Activated CD4-positive, alpha-beta memory T cell treated with anti-CD3 and anti-CD28 coated beads for 36 hours (primary cell): ENCODE measurements at places on chromosomes 11 and 22. TPM values are rescaled to one million over a fixed set of nuclear protein-coding genes. Genes with fewer than 3 reads are reported as not detected.

DNA sequence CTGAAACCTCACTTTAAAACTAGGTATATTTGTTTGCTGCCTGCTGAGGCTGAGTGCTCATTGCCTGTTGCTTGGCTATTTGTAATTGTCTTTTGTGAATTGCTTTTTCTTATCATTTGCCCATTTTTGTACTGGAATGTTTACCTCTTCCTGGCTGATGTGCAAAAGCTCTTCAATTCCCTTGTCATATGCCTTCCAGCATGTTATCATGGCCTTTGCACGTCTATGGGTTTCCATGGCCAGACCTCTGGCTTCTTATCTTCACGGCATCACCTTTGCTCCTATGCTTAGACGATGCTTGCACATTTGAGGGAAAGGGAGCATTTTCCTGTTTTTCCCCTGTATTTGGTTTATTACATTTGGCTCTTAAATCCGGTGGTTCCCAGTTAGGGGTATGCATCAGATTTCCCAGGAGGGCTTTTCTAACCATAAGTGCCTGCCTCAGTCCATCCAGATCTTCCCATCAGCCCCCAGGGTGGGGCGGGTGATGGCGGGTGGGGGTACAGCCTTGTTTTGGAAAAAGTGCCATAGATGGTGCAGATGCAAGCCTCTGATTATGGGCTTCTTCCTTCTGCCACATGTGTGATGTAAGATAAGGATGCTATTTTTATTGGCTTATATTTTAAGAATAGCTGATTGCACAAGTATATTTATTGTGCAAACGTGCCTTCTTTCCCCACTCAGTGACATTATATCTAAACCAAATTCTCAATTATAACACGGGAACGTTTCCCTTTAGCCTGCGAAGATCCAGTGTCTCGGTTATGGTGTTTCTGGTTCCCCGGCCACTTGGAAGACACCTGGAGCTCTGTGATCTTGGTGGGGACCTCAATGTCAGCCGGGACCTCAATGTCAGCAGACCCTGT is 70.6 kb upstream of the SEPTIN5 start:
- DNase-seq: no peak

Gene CNTF
- total RNA-seq: 1.6 TPM

GRCh38 chr22:44505796-44506354 is 7.8 kb upstream of the RTL6 start:
- no peak for DNase-seq

GRCh38 chr11:120335556-120335907 is 681 bp upstream of the ARHGEF12 start:
- DNase-seq: no peak

DNA sequence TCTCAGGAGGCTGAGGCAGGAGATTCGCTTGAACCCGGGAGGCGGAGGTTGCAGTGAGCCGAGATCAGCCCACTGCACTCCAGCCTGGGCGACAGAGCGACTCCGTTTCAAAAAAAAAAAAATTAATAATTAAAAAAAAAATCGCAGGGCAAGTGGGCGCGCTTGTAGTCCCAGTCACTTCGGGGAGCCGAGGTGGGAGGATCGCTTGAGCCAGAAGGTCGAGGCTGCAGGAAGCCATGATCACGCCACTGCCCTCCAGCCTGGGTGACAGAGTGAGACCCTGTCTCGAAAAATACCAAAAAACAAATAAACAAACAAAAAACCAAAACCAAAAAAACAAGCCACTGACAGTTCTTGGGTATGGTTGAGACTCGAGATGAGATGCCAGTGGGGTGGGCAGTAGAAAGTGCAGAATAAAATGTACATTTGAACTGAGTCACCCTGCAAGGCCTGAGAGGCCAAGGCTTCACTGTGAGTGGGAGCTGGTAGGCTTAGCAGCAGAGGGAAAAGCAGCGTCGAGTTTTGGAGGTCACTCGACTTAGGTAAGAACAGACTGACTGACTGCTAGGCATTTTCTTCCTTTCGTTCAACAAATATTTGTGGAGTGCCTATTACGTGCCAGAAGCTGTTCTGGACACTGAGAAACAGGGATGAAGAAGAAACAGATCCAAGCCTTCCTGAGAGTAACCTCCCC is 635 bp upstream of the LDHA start:
- DNase-seq: peak; percentile 56

DNA sequence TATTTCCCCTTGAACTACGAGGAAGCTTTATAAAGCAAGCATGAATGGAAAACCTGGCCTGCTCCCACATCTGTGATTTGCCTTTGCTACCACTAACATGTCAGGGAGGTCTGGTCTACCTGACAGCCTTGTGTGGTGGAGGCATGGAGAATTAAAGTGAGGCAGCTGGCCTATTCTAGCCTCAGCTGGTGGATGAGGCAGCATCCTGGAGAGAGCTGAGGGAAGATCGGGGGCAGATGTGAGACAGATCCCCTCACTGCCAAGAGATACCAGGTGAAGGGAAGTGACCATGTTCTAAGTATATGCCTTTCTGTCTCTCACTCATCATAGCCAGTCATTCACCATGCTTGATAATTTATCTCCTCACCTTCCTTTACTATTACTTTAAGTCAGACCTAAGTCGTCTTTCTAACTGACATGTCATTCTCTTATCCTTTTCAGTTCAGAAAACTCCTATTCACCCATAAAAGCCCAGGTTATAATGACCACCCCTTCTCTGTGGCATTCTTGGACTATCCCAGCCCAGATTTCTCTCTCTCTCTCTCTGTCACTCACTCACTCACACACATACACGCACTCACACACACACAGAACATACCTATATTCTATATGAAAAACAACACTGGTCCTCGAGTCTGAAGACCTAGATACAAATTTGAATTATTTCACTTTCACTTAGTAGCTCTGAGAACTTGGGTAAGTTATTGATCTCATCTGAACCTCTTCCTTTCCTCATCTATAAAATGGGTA is 90.7 kb downstream of the CSNK2A3 start:
- no peak for DNase-seq

DNA sequence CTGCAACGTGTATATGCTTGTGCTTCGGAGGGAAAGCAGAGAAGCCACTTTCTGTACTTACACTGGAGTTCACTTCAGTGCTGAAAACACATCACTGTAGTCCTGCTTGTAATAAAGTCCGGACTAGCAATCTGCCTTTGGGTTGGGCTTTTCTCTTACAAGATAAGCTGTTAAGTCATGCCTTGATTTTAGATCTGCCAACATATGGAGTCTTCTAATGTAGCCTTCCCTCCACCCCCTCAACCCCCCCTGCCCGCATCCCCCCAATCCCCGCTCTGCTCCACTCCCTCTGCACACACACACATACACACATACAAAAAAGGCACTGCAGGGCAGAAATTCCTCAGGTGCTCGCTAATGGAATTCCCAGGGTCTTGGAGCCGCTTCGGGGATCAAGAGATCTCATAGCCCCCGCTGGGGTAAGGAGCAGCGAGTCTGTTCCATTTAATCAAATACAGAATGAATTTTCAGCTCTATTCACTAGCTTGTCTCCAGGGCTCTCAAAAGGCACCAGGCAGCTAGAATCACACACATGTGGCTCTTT is 3.4 kb downstream of the CDON start:
- no peak for DNase-seq

Gene OR4C3
- not detected for total RNA-seq

DNA sequence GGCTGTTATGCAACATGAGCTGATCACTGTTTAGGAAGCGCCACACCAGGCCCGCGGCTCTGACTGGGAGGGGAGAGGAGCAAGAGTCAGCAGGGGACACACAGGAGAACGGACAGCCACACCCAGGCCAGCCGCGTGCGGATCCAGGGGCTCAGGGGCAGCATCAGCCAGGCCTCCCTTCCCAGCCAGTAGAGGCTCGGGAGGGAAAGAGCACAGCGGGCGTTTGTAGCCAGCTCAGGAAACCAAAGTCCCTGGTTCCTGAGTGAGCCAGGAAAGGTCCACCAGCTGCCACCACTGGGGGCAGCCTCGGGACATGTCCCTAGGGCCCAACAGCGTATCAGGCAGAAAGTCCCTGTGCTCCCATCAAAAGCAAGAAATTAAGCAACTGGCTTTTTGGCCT is 71.8 kb upstream of the PITPNB start:
- DNase-seq: no peak

Gene RIMBP3B
- total RNA-seq: 0.15 TPM

DNA sequence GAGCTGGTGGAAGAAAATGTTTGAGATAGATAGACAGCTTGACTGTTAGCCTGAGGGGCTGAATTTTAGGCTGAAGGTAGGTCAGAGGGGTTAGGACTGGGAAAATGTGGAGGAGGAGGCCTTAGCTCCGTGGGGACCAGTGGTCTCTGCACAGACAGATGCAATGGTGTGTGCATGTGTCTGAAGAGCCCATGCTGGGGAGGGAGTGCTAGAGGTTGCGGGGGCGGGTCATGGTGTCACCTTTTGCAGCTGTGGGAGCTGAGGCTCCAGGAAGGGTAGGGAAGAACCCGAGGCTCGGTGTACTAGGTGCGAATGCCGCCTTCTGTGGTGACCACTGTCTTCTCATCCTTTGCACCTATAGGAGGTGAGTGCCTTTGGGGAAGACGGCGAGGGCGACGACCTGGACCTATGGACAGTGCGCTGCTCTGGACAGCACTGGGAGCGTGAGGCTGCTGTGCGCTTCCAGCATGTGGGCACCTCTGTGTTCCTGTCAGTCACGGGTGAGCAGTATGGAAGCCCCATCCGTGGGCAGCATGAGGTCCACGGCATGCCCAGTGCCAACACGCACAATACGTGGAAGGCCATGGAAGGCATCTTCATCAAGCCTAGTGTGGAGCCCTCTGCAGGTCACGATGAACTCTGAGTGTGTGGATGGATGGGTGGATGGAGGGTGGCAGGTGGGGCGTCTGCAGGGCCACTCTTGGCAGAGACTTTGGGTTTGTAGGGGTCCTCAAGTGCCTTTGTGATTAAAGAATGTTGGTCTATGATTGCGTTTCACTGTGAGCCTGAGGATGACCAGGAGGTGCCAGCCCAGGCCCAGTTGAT is 1.6 kb downstream of the SDF2L1 start:
- DNase-seq: peak; percentile 35
